Activated T-cell treated with anti-CD3 and anti-CD28 coated beads for 1 hour (primary cell): ENCODE measurements at places on chromosomes 5 and 9.

DNA sequence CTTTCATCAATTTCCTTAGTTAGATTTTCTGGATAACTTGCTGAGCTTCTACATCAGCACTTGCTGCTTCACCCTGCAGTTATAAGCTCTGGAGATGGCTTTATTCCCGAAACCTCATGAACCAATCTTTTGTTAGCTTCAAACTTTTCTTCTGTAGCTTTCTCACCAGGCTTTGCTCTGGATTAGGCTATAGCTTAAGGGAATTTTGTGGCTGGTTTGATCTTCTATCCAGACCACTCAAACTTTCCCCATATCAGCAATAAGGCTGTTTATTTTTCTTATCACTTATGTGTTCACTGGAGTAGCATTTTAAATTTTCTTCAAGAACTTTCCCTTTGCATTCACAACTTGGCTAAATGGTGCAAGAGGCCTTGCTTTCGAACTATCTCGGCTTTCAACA is 1173.5 kb upstream of the NUDT12 start:
- no peak for DNase-seq

DNA sequence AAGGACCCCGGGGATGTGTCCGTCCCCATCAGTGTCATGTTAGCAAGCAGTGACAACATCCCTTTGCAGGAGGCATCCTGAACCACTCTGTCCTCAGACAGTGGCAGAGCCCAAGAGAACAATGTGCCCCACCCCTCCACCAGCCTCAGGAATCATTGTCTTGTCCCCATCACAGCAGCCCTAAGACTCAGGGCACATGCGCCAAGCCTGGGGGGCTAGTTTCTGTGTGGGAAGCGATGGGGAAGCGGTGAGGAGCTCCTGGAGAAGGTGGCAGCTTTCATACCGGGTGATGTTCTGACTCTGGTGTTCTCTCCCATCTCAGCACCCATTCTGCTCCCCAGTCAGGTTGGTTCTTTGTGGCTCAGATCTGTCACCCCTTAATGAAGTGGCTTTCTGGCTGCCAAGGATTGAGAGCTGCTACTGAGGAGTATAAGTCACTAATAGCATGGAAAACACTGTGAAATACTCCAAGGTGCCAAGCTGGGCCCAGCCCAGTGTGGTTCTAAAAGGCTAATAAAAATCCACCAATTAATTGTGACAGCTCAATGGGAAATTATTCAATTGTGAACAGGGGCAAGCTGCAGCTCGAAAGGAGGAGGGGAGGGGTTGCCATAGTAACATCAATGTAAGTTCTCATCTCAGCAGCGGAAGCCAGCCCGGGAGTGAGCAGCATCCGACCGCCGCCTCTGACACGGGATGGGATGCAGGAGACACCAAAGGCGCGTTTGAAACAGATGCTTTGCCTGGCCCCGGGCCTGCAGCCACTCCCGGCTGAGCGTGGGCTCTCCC is 4.7 kb downstream of the QRFP start:
- DNase-seq = no peak

- DNase-seq = no peak
These were observed 313.5 kb upstream of the PDE4D start for GRCh38 chr5:60207040-60207439.

DNA sequence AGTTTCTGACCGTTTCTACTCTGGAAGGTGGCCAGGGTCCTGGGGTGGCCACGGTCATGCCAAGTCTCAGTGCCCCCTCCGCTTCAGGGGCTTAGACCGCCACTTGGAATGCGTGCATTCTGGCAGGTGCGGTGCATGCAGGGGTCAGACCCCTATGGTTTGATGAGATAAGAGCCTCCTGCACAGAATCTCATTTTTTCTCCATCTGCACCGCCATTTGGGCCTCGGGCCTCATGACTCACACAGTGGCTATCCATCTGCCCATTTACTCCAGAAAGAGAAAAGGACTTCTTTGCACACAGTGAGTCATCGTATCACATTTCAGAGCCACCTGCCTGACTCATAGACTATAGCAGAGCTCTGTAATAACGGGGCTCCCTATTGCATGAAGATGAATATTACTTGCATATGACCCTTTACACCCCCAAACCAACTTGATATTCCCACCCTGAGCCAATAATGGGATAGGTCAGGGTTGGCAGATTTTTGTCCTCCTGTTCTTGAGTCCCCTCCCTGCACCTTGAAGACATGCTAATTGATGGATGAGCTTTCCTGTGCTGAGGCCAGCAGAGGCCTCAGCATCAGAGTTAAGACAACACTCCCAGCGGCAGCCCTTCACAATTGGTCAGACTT is 157.4 kb downstream of the NR3C1 start:
- DNase-seq = no peak

- no peak for DNase-seq
These were observed 69.6 kb downstream of the PTPDC1 start for GRCh38 chr9:94153905-94154304.

- no peak for DNase-seq
These were observed 257.3 kb downstream of the FBXL17 start for GRCh38 chr5:108124596-108124995.

DNA sequence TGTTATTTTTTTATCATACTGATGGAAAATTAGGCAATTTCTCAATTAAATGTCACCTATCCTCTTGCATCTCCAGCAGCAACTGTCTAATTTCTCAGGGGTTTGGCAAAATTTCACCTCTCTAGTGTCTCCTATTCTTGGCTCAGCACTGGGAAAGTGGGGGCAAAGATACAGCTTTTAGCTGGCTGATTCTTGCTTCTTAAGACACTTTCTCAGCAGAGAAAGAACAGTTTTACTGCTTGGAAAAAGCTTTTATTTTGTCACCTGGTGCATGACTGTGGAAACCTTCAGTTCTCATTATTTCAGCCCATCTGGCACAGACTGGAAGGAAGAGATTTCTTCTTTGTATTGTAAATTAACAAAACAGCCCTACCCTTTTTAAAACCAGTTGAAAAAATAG is 283.6 kb upstream of the SGCD start:
- DNase-seq = no peak

DNA sequence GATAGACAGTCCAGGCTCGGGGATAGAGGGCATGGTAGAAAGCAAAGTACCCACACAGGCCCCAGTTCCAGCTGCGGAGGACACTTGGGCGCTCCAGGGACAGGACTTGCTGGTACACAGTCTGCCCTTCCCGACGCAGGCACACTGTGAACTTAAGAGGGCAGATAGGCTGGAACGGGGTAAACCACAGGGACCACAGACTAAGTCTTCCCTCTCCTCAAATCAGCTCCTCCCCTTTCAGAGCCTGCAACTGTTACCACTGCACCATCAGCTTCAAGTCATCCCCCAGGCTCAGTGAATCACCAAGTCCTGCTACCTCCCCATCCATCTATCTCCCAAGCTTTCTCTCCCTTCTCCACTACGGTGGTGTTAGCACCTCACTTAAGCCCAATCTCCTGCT is 7.3 kb downstream of the GBA2 start:
- no peak for DNase-seq

DNA sequence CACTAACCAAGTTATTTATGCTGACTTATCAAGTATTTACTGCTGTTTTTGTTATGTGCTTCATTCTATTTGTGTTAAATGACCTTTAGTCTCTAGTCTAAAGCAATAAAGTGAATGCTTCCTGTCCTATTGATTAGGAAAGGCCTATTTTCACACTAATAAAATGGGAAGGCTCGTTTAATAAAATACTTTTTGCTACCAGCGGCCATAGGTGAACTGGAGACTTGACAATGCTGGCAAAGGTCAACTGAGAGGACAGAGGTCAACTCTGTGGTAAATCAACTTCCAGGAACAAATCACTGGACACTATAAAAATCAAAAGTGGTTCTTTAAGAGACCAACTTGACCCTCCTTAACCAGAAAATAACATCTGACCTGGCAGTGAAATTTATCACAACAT is 634.3 kb downstream of the ISL1 start:
- no peak for DNase-seq

DNA sequence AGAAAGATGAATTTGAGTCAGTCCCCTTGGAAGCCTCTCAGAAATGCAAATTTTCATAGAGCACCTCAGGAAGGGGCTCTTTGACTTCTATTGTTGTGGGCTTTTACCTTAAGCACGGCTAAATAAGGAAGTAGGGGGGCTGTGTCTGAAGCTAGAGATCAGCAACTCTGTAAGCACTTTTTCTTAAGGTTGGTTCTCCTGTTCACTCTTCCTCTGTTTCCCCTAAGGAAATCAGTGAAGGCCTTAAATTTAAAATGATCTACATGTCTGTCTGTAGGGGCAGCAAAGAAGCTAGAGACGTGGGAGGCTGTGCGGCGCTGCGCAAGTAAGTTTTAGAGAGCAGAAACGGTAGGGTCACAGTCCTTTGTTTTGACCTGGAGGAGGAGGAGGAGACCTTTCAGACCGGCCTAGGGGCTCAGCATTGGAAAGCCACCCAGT is 1.2 kb upstream of the CDC14B start:
- no peak for DNase-seq

GRCh38 chr5:41109186-41109585 is 38.0 kb upstream of the MROH2B start:
- no peak for DNase-seq

GRCh38 chr5:14370386-14370785 is 211.2 kb upstream of the OTULINL start:
- DNase-seq = no peak

- DNase-seq = no peak
These were observed 47.8 kb upstream of the TGFBR1 start for GRCh38 chr9:99056886-99057664.

DNA sequence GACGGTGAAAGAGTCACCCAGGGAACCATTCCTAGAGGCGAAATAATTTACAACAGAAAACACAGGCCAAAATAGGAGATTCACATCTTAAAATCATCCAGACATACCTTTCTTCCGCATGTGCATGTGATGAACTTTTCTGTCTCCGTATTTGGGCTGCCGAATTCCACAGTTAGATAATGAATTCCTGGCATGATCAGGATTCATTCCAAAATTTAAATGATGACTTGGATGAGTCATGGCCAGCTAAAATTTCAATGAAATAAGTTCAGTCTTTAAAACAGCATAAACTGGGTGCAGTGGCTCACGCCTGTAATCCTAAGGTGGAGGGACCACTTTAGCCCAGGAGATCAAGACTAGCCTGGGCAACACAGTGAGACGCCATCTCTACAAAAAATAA is 82.7 kb downstream of the DROSHA start:
- no peak for DNase-seq

DNA sequence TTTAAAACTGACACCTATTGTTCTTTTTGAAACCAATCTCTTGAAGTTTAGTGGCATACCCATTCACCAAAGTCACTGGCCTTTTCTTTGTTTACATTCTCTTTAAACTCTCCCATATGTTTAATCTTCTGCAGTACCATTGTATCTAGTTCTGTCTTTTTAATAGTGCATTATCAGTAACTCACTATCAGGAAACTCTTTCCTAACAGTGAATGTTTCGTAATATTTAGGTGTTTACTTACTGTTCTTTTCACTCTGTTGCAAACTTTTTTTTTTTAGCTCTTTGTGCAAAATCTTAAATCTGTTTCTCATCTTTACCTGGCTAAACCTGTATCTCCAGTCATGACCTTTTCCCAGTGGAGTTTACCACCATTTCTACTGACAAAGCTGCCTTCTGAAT is 17.2 kb downstream of the SMAD5 start:
- DNase-seq = no peak

GRCh38 chr5:177304392-177305119 is 957 bp downstream of the PRELID1 start:
- DNase-seq = no peak

GRCh38 chr5:111132076-111132475 is 39.9 kb downstream of the WDR36 start:
- no peak for DNase-seq

DNA sequence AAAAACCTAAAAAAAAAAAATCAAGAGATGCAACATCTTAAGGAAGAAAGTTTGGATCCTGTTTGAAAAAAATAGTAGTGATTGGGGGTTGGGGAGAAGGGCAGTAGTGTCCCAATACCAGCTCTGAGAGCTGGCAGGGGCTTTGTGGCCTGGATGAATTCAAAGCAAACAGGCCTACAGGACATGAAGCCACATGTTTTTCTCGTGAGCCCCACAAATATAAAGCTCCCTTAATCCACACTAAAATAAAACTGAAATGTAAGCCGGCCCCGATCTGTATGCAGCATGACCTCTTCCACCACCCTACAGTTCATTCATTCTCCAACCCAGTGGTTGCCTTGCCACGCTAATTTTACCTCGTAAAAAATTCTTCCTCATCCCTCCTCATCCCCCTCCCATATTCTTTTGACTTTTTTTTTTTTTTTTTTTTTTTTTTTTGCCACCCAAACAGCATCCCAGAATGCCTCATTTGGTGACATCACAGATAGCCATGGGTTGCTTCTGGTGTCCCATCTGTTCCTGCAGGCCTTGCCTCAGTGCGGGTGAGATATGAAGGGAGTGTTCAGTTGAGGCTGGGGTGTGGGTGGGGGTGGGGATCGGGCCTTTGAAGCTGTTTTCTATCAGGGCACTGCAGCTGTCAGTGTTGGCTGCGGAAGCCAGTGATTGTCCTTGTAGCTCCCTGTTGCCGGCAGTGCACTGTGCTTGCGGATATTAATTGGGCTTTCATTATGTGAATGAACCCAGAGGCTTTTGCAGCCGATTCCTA is 81.6 kb upstream of the NFIB start:
- no peak for DNase-seq

GRCh38 chr9:132312873-132313272 is 41.9 kb downstream of the SETX start:
- no peak for DNase-seq

DNA sequence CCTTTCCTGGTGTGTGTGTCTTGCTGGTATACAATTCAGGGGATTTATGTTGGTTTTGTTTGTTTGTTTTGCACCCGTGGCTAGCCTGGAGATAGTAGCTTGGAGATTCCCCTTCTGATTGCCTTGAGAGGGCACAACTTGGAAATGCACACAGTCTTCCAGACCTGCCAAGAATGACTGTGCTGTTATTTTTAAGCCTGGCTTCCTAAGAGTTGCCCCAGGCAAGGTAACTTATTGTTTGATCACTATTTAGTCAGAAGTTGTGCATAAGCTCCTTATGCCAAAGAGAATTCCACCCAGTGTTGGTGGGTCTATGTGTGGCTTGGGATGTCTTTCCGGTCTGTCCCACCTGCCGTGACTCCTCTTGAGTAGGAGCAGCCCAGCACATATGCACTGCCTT is 421.9 kb upstream of the KCNN2 start:
- DNase-seq = no peak

DNA sequence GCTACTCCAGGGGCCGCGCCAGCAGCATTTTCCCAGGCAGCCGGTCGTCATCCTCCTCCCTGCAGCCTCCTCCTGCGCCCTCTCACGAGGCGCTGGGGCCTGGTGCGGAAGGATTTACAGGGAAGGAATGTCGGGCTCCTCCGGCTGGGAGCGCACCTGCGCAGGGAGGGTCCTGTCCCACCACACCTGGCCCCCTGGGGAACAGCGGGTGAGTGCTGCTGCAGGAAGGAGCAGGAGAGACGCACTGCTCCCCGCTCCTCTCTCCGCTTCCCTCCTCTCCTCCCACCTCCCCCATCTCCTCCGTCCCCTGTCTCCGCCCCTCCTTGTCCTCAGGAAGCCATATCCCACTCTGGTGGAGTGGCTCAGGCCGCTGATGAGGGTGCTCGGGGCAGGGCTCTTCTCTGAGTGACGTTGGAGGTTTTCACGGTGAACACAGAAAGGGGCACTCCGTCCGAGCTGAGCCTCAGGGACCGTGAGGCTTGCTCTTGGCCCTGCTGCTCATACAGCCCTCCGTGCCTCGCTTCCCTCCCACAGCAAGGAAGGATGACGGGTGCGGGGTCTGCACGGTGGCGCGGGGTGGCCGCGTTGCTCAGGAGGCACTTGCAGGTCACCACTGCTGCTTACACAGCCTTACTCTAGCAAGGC is 31.3 kb downstream of the IRX4 start:
- no peak for DNase-seq

GRCh38 chr5:143147902-143148301 is 255.6 kb downstream of the NR3C1 start:
- no peak for DNase-seq
